Cerebellar cortex (tissue), 1 donor: ENCODE measurements at places on chromosomes 16 and 17.

GRCh38 chr16:84042879-84043485 lies 387 bp upstream of the SLC38A8 start:
- DNase-seq: no peak

GRCh38 chr17:39598047-39598481 lies 9.7 kb downstream of the NEUROD2 start:
- DNase-seq: peak; percentile 58

- no peak for DNase-seq
These were observed 79.4 kb upstream of the CBX4 start for GRCh38 chr17:79918581-79919163.

- DNase-seq: no peak
These were observed 121.6 kb downstream of the ANKRD11 start for GRCh38 chr16:89368604-89369249.

DNA sequence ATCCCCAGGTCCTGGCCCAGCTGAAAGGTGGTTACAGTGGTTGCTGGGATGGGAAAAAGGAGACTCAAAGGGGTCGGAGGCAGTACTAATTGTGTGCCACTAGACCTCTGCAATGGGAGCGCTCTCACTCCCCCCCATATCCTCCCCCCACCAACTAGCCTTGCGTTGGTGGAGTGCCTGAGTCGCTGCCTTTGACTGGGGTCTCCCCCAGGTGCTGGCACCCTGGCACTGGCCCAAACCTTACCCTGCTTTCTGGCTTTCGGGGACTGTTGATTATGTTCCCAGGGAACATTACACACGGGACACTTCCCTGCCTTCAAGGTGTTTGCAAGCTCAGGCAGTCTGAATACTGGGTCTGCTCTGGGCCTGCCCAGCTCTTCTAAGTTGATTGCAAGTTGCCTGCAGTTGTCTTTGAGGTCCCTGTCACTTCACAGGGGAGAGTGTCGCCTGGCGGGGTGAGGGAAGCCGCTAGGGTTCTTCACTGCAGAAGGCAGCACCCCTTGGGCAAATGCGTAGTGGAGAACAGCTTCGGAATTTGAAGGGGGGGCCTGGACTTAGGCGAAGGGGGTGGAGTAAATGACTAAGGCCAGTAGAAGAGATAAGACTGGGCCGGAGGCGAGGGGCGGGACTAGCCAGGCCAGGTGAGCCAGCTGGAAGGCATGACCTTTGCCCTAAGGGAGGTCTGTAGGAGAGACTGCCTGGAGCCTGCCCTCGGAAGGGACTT lies 98.0 kb downstream of the RAB11FIP4 start:
- no peak for DNase-seq

GRCh38 chr17:36837195-36837938 lies 99.9 kb upstream of the LHX1 start:
- no peak for DNase-seq

DNA sequence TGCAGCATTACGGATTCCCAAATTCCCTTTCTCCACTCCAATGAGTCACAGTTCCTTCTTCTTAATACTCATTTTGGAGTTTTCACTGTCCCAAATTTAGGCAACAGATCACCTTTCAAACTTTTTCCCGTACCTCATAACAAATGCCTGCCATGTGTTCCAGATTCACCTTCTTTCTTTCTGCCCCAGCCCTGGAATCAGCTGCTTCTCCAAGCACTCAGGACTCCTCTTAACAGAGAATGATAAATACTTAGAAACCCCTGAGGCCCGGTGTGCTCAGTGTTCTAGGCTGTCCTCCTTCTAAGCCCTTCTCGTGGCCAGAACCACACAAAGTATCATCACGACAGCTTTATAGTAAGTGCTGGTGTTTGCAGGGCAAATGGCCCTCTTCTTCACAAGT lies 14.9 kb downstream of the CSNK1D start:
- no peak for DNase-seq

GRCh38 chr17:45114117-45114932 lies 18.0 kb downstream of the PLCD3 start:
- DNase-seq: no peak

- no peak for DNase-seq
These were observed 150.8 kb upstream of the RPH3AL start for GRCh38 chr17:503449-503700.

DNA sequence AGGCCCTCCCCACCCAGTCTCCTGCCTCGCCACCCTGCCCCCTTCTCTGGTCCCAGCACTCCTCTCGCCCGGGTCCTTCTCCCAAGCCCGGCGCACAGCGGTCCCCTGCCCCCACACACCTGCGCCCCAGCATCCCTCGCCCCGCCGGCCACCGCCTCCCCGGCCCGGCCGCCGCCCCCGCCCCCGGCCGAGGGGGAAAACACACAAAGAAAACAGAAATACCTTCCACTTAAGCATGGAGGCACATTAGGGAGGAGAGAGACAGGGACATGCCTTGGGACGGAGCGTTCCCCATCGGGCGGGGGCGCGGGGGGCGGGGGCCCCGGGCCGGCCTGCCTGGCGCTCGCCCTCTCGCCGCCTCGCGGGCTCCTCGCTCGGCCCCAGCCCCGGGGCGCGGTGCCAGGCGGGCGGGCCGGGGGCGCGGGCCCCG lies 326 bp downstream of the SRCIN1 start:
- DNase-seq: peak; percentile 46

GRCh38 chr17:64117981-64118979 lies 11.7 kb downstream of the ERN1 start:
- DNase-seq: peak; percentile 79

DNA sequence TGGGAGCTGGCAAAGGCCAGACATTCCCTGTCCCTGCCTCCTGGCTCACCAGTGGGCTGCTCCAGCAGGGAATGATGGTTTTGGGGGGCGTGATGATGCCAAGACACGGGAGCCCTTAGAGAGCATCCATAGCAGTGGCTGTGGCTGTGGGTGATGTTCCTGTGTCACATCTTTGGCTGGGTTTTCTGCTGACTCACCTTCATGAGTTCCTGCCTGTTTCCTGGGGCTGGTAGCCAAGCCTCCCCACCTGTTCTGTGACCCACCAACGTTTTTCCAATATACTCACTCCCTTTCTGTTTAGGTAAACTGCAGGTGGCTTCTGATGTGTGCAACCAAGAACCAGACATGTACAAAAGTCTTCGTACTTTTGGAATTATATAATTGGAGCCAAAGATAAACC lies 16.5 kb upstream of the NF1 start:
- peak; percentile 61 for DNase-seq

GRCh38 chr17:10758062-10758461 lies 28.2 kb upstream of the TMEM220 start:
- no peak for DNase-seq

DNA sequence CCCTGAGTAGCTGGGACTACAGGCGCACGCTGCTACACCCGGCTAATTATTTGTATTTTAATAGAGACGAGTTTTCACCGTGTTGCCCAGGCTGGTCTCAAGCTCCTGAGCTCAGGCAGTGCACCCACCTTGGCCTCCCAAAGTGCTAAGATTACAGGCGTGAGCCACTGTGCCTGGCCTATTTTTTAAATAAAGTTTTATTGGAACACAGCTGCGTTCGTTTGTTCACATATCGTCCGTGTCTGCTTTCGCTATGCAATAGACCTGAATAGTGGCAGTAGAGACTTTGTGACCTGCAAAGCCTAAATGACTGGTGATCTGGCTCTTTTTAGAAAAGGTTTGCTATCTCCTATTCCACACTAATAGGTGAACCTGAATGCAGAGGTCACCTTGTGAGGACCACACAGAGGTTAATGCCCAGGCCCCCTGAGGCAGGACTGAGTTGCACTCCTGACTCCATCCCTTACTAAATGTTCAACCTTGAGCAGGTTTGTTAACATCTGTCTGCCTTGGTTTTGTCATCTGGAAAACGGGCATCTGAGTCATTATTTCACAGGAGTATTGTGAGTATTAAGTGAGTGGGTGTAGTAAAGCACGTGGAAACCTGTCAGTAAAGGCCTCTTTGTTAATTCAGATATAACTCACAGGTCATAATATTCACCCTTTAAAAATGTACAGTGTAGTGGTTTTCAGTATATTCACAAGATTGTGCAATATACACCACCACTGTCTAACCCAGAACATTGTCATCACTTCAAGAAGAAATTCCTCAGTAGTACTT lies 157.5 kb upstream of the CACNG5 start:
- DNase-seq: no peak

- no peak for DNase-seq
These were observed 15.8 kb downstream of the PPM1D start for GRCh38 chr17:60615840-60616239.

- peak; percentile 85 for DNase-seq
These were observed 1.4 kb downstream of the ALDOC start for GRCh38 chr17:28575126-28575795.

DNA sequence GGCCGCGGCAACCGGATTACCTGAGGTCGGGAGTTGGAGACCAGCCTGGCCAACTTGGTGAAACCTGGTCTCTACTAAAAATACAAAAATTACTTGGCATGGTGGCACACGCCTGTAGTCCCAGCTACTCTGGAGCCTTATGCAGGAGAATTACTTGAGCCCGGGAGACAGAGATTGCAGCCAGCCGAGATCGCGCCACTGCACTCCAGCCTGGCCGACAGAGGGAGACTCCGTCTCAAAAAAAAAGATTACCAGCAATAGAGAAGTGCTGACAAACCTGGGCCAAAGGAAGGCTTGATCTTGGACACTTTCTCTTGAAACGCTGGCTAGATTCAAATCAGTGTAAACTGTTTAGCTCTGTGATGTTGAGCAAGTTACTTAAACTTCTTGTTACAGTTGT lies 4.3 kb downstream of the MT1H start:
- DNase-seq: peak; percentile 60

DNA sequence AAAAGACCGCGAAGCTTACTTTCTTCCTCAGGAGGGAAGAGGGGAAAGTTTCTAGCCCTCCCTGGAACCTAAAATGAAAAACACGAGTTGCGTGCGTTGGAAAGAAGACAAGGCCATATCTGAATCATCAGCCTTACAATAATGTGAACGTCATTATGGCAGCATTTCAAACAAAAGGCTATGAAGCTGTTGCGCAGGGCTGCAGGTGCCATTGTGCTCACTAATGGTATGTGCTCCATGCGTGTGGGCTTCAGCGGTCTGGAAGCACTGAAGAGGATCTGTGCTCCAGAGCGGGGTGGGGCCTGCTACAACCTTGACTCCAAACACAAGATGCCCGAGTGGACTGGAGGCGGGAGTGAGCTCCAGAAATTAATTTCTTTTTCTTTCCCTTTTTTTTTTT lies 12.1 kb upstream of the CYB5B start:
- no peak for DNase-seq

DNA sequence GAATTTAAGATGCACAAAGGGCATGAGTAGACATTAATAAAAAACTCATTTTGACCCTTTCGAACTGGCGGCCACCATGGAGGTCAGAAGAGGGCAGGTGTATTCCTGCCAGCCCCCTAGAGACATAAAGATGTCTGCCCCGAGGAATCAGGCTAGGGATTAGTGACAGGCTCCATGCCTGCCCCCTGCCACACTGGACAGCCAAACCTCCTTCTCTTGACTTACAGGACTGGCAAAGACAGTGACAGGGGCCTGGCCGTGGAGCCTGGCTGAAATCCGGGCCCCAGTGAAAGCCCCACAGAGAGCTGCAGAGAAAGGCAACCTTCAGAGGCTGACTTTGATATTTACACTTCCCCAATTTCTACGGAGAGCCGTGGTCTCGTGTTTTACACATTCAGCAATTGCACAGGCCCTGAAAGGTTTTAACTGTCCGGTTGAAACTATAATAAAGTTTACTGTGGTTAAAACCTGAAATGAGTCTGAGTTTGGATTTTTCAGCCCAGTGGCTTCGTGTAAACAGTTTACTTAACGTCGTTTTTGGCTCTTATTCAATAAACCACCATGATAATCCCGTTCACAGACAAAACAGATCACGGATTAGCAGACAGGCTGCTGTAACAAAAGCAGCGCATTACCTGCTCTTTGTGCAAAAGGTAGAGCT lies 243.9 kb upstream of the MYOCD start:
- DNase-seq: no peak

- DNase-seq: no peak
These were observed 7.0 kb downstream of the TMEM95 start for GRCh38 chr17:7361906-7362305.

DNA sequence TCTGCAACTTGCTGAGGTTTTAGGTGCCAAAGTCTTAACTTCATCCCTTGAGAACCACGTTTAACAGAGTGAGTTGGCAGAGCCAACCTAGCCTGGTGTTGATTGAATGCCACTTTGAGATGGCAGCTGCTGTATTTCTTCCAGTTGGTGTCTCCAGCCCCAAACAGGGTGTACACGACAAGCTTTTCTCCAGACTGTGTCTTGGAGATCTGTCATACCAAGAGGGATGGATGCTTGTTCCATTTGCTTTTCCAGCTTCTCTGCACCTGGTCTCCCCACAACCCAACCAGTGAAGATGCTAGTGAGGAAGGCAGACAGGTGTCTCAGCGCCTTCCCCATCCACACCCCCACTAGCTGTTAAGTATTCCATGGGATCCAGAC lies 141.1 kb upstream of the HS3ST2 start:
- no peak for DNase-seq

DNA sequence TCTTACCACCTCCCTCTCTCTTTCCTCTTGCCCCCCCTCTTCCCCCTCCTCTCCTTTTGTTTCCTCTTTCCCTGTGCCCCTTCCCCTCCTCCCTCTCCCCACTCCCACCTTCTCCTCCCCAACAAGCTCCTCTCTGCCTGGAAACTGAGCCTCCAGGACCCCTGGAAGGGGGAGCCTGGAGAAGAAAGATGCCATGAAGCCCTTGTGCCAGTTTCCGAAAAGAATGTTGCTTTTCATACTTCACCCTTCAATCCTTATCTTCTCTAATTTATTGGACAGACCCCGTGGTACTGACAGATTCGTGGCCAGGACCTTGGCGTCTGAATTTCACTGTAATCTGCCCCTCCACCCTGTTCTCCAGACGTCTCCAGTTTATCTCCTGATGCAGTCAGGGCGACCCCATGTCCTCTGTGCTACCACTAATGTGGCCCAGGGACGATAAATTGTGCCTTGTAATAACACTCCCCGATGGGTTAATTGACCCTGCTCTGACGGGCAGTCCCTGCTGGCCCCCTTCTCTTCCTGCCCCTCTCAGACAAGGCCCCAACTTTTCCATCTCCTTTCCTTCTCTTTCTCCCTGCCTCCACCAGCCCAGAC lies 138.4 kb upstream of the GSE1 start:
- DNase-seq: no peak

DNA sequence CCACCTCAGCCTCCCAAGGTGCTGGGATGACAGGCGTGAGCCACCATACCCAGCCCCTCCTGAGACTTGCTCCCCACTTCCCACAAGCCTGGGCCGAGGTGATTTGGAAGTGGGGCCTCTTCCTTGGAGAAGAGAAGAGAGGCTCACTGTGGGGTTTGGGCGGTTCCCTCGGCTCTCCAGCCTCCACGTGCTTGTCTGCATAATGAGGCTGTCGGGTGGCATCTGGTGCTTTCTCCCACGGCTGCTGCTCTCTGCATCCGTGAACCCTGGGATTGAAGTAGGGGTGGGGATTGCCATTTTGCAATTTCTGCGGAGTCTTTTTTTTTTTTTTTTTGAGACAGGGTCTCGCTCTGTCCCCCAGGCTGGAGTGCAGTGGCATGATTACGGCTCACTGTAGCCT lies 101.4 kb downstream of the RAP1GAP2 start:
- DNase-seq: no peak

GRCh38 chr17:69608141-69608540 lies 193.6 kb downstream of the MAP2K6 start:
- DNase-seq: no peak
